Right hindlimb (tissue), 1 donor: ENCODE measurements at places on chromosomes 1 and 21.

DNA sequence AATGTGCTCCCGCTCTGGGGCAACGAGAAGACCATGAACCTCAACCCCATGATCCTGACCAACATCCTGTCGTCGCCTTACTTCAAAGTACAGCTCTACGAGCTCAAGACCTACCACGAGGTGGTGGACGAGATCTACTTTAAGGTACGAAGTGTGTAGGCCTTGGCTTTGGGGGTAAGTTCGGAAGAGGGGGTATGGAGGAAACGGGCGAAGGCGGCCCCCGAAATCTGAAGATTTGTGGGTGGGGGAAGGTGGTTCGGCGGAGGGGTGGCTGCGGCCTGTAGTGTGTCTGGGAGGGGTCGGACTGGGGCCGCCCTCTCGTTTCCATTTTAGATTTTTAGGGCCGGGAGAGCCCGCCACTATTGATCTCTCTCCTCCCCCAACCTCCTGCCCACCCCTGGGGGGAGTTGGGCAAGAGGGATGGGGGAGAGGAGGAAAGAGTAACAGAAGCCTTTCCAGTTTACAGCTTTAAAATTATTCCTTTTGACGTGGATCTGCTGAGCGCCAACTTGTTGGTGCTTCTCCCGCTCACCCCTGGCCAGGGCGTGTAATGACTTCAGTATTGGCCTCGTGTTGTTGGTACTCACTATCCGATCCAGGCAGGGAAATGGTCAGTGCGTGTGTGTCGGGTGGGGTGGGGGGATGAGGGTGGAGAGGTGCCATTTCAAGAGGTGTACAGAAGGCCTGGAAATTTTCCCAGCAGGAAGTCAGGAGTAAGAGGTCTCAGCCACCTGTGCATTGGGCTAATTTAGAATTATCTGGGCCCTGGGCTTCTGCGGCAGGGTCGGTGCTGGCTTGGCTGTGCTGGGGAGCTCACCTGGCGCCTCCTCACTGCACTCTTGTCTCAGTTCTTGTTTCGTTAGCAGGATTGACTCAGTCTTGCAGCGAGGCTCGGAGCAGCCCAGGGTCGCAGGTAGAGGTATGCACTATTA, 880 bp downstream of the PRPF38B start:
- DNase-seq: no peak

DNA sequence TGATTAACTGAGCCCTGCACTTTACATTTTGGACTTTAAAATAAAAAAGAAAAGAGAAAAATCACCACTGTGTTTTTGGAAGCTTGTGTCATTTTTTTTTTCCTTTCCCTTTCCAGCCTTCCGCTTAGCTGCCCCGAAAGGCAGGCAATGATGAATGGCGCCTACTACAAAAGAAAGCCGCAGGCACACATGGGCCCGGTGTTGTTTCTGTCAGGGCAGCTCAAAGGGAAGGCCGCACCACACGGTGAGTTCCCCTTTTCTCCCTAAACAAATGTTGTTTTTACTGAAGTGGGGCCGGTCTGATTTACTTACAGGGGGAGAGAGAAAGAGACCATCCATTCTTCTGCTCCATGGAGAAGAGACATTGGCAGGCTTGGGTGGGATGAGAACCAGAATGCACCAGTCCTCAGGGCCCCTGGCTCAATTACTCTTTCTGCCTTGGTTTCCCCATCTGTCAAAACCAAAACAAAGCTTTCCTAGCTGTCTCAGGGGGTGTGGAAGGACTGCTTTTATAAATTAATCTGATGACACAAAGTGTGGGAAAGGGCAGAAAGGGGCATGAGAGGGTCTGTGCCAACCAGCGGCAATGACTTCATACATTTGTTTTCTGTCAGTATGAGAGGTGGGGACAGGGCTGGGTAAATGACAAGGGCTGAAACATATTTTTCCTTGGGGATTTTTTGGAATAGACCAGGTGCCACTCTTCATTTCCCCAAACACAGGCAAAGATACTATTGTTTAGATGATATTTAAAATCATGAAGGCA, 91.4 kb upstream of the PLXNA2 start:
- DNase-seq: no peak

- DNase-seq: no peak
These were observed 51.5 kb downstream of the SH3BGR start for GRCh38 chr21:39503123-39503762.

DNA sequence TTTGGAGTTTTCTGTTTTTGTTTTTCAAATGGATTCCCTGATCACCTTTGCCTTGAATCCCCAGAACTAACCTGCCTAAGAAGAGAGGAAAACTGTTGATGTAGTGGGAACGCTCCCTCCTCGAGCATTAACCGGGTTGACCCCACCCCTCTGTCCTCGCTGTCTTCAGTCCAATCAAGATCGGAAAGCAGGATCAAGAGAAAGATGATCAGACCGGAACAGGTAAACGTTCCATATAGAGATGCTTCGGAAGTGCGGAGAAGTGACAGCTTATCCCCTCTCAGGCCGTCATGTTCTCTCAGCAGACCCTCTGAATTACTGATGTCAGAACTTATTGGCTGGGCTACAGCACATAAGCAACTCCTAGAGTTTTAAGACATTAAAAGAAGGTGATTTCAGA, 800 bp upstream of the FAM163A start:
- no peak for DNase-seq

DNA sequence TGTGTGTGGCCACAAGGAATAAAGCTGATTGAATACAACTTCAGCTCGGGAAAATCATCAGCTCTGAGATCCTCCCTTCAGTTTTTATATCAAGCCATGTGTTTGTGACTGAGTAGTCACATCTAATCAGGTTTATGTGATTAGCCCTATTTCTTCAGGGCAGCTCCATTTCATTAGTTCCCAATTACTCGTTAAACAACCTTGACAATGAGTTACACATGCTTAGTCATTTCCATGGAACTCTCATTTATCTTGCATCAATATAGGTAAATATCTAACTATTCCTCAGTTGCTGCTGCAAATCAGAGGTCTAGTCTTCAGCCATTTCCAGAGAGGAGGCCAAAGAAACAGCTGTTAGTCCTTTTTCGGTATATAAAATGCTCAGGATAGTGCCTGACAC, 16.3 kb downstream of the CRB1 start:
- no peak for DNase-seq

DNA sequence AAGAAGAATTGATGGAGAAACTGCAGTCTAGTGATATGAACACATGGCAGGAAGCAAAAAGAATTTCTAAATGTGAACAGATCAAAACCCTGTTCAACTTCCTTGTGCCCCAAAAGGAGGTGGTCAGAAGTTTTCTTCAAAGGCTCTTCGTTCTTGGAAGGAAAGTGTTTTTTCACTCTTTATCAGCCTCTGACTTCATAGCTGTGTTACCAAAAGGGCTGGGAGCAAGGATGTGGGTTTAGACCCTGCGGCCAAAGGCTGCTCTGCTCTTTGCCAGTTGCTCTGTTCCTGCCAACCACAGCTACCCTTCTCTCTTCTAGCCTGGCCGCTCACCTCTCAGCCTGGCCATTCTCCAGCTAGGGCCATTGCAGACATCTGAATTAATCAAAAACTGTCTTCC, 53.8 kb downstream of the PTGER3 start:
- no peak for DNase-seq

GRCh38 chr1:244863491-244864252, 671 bp downstream of the HNRNPU start:
- DNase-seq: no peak

DNA sequence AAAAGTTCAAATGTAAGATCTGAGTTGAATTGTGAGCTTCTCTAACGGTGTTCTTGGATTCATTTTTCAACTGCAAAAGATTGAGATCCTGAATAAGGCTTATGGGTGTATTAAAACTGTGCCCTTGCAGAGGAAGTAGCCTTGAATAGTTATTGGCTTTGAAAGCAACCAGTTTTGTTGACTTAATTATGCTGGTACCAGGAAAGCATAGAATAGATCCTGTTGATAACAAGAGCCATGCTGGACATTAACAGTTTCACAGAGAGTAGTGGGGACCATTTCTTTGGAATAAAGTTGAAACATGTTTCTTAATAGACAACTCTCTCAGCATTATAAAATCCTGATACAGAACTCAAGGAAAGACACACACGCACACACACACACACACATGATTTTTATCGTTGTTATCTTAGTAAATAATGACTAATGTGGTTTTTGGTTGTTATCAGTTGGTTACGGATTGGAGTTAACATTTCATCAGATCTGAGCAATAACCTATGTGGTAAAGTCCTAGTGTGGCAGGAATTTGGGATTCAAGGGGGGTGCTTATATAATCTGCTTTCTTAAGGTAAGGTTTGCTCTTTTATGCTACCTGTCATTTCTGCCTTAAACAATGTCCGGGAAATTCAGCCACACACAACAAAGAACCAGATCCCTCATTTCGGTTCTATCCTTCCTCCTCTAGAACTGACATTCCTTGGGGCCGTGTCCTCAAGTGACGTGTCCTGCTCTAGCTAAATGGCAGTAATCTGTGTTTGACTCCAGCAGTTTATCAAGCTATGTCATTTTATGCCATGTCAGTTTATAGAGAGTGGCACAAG, 330.9 kb downstream of the CHRM3 start:
- DNase-seq: no peak

GRCh38 chr1:219582296-219582695, 30.6 kb downstream of the ZC3H11B start:
- DNase-seq: no peak

DNA sequence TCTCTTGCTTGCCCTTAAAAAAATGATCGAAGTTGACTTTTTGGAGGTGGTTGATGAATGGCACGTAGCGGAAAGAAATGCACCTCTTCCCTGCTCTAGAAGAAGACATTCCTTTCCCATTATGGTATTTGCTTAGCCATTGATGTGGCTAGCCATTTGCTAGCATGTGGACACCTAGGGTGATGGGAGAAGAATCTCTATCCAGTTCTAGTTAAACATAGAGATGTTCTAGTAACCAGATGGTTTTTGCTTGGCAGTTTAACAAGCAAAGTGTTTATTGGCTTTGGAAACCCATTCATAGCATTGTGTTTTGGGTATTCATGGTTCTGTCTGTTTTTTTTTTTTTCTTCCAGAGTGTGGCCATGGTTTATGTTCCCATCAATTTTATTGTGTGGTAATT, 78.9 kb downstream of the KCNJ6 start:
- no peak for DNase-seq

- DNase-seq: no peak
These were observed 114.4 kb downstream of the PIK3R3 start for GRCh38 chr1:46017876-46018503.

GRCh38 chr1:169193191-169193850, 86.8 kb downstream of the ATP1B1 start:
- peak; percentile 24 for DNase-seq
